Activated CD4-positive, alpha-beta T cell treated with anti-CD3 and anti-CD28 coated beads, Interleukin-2, amount 50 U/mL, for 24 hours (primary cell): ENCODE measurements at places on chromosomes 7 and 10.

DNA sequence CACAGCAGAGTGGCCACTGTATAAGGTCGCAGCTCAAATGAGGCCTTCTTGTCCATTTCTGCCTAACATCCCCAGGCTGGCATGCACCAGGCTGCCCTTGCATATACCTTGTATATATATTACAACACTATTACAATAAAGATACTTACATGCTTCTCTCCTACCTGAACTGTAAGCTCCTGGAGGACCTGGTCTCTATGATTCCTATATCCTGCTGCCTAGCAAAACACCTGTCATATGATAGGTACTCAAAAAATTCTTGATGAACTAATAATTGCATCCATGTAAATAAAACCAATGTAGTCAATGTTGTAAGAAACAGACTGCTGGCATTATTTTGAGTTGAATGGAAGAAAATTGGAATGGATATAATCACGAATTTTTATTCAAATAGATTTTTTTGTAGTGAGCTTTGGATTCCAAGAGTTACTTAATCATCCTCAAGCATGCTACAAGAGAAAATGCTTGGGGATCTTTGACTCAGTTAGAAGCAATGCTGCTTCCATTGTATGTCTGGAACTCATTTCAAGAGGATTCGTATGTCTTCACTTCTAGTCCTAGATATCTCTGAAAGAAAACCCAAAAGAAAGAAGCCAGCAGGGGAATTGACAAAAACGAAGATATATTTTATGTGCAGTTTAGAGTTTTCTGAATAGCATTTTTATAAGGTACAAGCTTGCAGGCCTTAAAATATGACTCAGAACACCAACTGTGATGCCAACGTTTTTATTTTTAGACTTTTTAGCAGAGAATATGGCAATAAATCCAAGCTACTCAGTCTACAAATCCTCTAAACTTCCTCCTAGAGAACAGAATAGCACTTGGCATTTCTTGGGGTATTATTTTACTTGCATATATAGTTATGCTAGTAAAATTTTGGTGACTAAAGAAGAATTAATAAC, 53.1 kb downstream of the OSBPL3 start:
- DNase-seq = no peak

DNA sequence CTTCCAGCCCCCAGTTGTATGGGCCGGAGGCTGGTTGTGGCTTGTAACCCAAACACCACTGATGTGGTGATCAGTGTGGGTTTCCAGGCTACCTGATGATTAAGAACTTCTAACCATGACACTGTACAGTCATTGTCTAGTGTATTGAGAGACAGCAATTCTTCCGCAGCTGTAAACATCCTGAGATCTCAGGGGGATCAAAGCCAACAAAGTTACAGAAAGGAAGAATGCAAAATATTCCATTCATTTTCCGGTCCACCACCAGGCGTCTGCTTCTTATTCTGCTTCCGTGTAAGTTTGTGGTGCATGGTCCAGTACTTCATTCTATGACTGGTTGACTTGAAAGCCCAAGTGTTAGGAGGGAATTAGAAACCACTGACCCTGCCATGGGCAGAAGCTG, 10.3 kb upstream of the GLI3 start:
- no peak for DNase-seq

- no peak for DNase-seq
These were observed 569.0 kb upstream of the SORCS1 start for GRCh38 chr10:107733328-107734130.

GRCh38 chr10:36026081-36026480, 384.0 kb upstream of the FZD8 start:
- DNase-seq = no peak

GRCh38 chr7:47596502-47597202, 14.7 kb upstream of the TNS3 start:
- DNase-seq = no peak

GRCh38 chr7:22008087-22008486, 62.4 kb upstream of the CDCA7L start:
- no peak for DNase-seq

GRCh38 chr7:121331574-121331973, 2.8 kb downstream of the WNT16 start:
- no peak for DNase-seq

DNA sequence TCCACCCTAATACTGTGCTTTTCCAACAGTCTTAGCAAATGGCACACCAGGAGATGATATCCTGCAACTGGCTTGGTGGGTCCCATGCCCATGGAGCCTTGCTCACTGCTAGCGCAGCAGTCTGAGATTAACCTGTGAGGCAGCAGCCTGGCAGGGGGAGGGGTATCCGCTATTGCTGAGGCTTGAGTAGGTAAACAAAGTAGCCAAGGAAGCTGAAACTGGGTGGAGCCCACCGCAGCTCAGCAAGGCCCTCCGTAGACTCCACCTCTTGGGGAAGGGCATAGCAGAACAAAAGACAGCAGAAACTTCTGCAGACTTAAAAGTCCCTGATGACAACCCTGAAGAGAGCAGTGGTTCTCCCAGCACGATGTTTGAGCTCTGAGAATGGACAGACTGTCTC, 399.0 kb downstream of the CCSER2 start:
- DNase-seq = no peak

DNA sequence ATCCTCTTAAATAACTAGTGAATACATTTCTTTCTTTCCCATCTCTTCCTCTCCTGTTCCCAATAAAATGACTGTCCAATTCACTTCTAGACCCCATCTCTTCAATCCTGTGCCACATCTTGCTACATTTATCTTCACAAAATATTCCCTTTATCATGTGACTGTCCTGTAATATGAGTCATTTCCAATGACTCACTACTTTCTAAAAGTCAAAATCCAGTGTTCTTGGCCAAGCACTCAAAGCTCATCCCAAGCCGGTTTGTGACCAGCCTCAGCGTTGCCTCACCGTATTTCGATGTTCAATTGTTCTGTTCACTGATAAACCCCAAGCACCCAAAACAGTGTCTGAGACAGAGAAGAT, 104.7 kb downstream of the PARD3 start:
- DNase-seq = no peak

DNA sequence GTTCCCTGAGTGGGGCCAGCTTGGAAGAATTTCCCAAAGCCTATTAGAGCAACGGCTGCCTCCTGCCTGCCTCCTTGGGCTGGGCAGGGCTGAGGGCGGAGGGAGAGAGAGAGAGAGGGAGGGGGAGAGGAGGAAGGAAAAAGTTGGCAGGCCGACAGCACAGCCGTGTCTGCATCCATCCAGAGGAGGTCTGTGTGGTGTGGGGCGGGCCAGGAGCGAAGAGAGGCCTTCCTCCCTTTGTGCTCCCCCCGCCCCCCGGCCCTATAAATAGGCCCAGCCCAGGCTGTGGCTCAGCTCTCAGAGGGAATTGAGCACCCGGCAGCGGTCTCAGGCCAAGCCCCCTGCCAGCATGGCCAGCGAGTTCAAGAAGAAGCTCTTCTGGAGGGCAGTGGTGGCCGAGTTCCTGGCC, at the start of gene AQP1:
TSS of gene AQP1 (plus strand) at position 293 of the 409 bp plus-strand sequence. CDS start at position 350, 57 bp downstream.
- no peak for DNase-seq

GRCh38 chr10:58675321-58675720, 162.6 kb downstream of the BICC1 start:
- no peak for DNase-seq

DNA sequence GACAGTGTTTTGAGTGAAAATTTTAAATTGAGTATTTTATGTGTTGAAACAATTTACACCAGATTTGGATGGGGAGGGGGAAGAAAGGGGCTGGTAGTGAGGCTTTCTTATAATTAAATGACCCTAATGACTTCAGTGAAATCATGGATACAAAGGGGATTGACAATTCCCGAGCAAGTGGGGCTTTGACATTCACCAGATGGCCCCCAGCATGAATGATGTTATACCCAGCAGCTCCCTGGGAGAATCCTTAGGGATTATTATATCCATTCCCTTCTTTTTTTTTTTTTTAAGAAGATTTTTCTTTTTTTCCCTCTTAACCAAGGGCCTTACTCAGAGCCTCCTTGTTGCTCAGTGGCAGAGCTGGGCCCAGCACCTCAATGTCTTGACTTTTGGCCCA, 17.9 kb downstream of the PLPP4 start:
- DNase-seq = no peak

- DNase-seq = no peak
These were observed 40.3 kb downstream of the PDGFA start for GRCh38 chr7:479115-479947.

GRCh38 chr7:105651798-105652197, 70.5 kb upstream of the EFCAB10 start:
- no peak for DNase-seq

DNA sequence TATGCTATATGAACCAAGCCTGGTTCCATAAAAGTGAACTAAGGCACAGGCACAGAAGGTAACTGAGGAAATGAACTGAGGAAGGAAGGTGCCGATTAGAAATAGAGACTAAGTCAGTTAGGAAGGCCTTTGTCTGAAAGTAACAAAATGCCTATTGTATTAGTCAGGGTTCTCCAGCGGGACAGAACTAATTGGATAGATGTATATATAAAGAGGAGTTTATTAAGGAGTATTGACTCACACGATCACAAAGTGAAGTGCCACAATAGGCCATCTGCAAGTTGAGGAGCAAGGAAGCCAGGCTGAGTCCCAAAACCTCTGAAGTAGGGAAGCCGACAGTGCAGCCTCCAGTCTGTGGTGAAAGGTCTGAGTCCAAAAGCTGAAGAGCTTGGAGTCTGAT, 13.9 kb upstream of the PLXNA4 start:
- no peak for DNase-seq

DNA sequence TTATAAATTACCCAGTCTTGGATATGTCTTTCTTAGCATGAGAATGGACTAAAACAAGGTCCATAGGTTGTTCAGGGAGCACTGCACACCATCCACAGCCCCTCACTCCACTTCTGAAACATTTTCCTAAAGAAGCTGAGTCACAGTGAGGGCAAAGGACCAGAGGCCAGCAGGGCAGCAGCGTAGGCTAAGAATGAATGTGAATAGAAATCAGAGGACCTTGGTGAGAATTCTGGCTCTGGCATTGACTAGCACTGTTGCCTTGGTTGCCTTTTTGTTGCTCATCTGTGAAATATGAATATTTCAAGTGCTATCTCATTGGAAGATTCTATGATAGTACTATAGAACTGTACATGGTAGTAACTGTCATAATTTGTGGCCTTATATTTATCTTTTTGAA, 41.7 kb upstream of the TOMM7 start:
- no peak for DNase-seq

GRCh38 chr10:99973190-99973589, 36.6 kb downstream of the DNMBP start:
- DNase-seq = no peak
